Psoas muscle (tissue), 8 donors: ENCODE measurements at places on chromosomes 2 and 18. TPM values are rescaled to one million over a fixed set of nuclear protein-coding genes. Genes with fewer than 3 reads are reported as not detected.

DNA sequence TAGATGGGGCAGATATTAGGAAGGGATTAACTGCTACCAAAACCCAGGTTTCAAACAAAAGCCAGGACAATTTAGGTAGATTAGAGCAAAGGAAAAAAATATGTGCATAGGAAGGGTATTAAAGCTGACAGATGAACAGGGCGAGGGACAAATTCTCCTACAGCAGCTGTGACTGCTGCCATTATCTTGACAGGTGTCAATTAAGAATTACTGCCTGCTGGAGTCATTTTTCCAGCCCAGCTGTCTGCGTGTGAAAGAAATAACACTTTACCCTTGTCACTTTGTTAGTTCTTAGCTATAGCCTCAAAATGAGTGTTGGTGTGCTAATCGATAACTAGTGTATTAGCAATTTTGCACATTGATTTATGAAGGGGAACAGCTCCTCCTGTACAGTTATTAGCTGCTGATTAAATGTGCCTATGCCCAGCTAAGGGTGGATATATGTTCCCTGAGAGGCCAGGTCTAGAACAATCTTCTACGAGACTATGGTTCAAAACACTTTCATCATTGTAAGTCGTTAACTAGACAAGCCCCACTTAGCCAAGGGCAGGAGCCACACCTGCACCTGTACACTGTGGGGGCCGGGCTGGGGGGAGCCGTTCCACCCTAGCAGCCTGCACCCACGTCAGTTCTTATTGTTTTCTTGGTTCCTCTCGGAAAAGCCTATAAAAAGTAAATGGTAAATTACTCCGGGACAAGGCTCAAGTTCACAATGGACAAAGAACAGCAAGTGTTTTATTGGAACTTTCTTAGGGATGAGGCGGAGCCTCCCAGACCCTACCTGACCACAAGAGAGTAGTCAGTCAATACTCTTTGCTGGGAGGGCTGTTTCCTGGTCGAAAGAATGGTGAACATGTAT is 7.7 kb downstream of the TSHZ1 start:
- no peak for DNase-seq

DNA sequence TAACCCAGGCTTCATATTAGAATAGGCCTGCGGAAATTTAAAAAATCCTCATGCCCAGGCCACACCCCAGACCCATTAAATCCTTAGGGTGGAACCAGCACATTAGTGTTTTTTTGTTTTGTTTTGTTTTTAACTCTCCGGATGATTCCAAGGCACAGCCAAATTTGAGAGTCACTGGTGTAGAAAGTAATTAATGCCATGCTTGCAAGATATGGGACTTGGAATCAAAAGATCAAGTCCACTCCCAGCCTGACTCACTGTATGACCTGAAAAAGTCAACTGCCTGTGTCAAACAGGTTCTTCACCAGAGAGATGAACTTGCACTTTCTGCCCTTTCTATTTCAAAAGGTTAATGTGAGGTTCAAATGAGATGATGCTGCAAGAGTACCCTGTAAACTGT is 310.3 kb upstream of the LYPD1 start:
- no peak for DNase-seq

DNA sequence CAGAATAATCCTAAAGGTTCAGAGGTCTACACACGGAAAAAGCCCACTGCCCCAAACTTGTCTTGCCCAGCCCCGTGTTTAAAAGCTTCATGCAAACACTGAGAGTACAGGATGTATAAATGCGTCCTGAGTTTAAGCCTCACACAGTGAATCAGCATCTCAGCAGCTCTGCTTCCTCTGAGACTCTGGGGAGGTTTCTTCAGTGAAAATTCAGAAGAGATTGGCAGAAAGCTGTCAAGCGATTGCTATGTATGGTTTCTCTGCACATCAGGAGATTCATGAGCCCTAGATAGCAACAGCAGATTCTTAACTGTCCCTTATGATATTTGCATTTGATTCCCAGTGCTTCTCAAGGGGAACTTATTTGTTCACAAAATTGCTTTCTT is 27.1 kb downstream of the CRACDL start:
- DNase-seq, result no peak

DNA sequence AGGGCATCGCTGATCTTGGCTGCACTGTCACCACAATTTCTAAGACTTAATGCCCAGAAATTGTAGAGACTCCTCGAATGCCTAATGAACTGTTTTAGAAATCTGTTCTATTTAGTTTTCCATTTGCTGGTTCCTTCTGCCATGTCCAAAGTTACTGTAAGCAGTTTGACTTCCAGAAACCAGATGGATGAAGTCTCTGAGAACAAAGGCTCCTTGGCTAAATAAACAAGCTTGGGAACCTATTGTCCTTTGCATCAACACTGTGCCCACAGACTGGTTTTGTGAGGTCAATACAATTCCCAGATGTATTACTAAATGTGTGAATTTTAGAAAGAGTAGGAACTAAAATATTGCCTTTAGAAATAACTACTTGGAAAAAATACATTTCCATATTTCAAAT is 600.2 kb downstream of the NYAP2 start:
- DNase-seq, result no peak

DNA sequence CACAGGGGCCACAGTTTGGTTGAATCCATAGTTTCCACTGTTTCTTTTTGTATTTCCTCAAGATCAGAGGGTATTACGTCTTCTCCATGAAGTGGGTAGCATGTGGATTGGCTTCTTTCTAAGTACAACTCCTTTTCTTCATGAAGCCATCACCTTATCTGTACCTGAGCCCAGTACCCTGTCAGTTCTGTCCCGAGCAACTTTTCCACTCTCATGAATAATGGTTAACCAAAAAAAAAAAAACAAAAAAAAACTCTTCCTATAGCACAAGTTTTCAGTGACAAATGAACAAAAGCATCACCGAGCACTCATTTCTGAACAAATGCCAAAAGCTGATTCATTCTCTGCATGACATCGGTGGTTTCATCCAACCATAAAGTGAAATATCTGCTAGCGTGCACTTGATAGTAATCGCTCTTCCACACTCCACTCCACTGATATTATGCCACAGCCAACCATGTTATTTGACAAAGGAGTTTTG is 53.0 kb upstream of the CCDC150 start:
- no peak for DNase-seq

- DNase-seq, result no peak
These were observed 249.7 kb upstream of the PXDN start for GRCh38 chr2:1993711-1994682.

DNA sequence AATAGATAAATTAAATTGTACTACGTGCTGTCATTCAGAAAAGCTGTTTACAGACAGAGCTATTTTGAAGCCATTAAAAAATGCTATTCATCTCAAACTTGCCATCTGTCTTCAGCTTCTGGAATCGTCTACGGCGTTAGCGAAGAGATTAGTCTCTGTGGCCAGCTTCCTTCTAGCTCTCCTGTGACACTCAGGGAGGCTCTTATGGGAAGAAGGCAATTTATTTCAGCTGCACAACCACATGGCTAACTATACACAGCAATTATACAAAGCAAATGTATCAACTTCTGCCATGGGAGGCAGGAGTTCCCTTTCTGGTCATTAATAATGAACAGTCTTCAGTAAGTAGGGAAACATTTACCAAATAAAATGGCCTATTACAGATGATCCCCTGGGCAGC is 6.3 kb downstream of the CTAGE1 start:
- DNase-seq, result no peak

GRCh38 chr18:48557640-48558174 is 18.9 kb downstream of the CTIF start:
- DNase-seq, result no peak

- DNase-seq, result peak; percentile 26
These were observed 163.5 kb downstream of the RTP5 start for GRCh38 chr2:242032780-242033656.

- no peak for DNase-seq
These were observed 225.4 kb upstream of the SIX3 start for GRCh38 chr2:44716131-44716530.

GRCh38 chr2:174376967-174377366 is 18.6 kb upstream of the SCRN3 start:
- no peak for DNase-seq

DNA sequence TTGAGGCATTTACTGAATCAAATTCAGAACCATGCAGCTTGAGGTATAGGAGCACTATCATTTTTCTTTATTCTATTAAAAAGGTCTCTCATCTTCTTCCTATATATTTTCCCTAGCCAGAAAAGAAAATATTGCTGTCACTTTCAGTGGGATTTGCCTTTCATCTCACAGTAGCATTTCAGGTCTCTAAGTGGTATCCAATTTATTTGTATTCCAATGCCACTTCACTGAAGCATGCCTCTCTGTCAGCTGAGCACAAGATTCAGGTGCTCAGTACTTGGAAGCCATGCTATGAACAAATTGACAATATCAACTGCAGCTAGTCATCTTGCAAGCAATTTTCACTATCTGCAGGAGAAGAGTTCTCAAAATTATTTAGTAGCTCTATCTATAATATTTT is 457.2 kb upstream of the SLC39A10 start:
- DNase-seq, result no peak

DNA sequence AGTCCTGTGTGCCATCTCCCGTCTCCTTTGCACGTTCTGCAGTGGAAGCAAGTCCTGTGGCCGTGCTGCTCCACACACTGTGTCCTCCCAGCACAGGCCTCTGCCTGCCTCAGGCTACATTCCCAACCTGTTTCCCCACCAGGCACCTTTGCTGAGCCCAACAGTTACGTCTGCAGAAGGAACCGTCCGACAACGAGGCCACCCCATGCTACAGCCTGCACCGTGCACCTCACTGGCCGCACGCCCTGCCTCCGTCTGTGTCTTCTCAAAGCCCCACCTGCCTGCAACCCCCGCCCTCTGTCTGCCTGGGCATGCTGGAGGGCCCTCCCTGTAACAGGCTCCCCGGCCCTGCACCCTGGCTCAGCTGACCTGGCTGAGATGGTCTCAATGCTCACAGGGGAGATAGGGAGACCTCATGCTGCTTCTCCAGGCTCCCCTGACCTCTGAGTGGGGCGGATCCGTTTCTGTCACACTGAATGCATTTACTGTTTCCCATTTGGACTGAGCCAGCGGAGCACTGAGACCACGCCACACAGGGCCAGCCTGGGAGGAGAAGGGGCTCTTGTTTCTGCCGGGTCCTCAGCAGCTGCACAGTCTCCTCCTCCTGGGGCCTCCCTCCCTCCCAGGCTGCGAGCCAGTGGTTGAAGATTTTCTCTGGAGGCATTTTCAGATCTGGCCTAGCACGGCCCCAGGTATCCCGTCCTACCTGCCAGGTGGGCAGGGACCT is 109.1 kb upstream of the OTOS start:
- DNase-seq, result no peak

GRCh38 chr2:59957504-59957903 is 596.0 kb downstream of the BCL11A start:
- no peak for DNase-seq

DNA sequence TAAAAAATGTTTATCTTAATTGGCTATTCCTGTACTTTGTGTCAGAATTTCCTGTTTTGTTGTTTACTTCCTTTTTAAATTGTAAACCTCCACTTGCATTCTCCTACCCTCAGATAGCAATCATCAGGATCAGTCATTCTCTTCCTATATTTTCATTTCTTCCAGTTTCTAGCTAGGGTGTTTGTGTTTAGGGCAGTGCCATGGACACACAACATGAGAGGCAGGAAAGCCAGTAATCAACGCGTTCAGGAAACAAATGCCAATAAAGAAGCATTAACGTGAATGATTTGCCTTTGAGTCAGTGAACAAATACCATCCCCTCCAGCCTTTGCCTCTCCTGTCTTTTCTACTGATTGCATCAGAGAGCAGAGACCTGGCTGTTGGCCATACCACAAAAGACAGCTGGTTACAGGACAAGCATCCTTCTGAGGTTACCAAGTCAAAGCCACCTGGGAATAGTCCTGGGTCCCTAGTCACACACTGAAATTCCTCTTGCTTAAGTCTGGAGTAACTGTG is 56.7 kb upstream of the FHL2 start:
- peak; percentile 67 for DNase-seq

GRCh38 chr2:134736167-134736880 is 17.5 kb upstream of the TMEM163 start:
- DNase-seq, result no peak

GRCh38 chr2:218169757-218170546 is 3.2 kb upstream of the CXCR1 start:
- no peak for DNase-seq

- DNase-seq, result no peak
These were observed 47.4 kb upstream of the NXPH2 start for GRCh38 chr2:138827426-138828054.

- DNase-seq, result no peak
These were observed 65.4 kb downstream of the LYPD1 start for GRCh38 chr2:132604561-132604960.

DNA sequence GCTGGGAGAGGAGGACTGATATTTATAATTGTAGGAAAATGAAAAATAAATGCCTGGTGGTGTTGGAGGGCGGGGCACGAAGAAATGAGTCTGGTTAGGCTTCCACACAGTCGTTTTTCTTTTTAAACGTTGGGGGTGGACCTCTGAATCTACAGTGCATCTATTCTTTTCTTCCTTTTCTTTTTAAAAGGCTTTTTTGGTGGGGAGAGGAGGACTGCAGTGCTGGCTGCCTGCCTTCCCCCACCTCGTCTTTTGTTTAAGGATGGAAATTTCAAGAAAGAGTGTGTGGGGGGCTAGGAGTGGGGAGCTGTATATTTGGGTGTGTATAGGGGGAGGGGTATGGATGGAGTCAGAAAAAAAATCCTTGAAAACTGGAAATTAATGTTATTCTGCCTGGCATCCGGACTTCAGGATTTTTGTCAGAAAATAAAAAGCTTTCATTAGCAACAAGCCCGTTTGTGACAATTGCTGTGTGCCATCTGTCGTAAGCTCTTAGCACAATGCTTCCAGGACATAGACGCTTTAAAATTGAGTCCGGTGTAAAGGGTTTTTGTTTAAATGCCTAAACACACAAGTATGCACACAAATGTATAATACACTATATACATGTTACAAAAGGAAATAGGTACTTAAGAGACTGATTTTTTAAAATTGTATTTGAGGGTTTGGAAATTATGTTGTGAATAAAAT is 1.1 kb downstream of the MAP2 start:
- no peak for DNase-seq

GRCh38 chr18:28690836-28691495 is 514.0 kb upstream of the CDH2 start:
- no peak for DNase-seq

- no peak for DNase-seq
These were observed 32.0 kb upstream of the GALNT1 start for GRCh38 chr18:35549564-35549963.

GRCh38 chr2:101466426-101466825 is 8.5 kb downstream of the RFX8 start:
- DNase-seq, result no peak

GRCh38 chr2:172962082-172962481 is 113.6 kb upstream of the MAP3K20 start:
- DNase-seq, result no peak

GRCh38 chr2:98458667-98459380 is 14.2 kb downstream of the INPP4A start:
- no peak for DNase-seq

Gene FSIP2
- total RNA-seq, result not detected

Gene ABCG8
- not detected for total RNA-seq

Gene DNER
- 0.15 TPM for total RNA-seq

Gene ANKRD30B
- not detected for total RNA-seq

Gene GAL3ST2
- total RNA-seq, result not detected

Gene SLC4A5
- total RNA-seq, result 1.8 TPM

Gene NTSR2
- 0.22 TPM for total RNA-seq

Gene SLC9A4
- not detected for total RNA-seq

Gene ZBTB7C
- total RNA-seq, result 2.4 TPM

Gene SPDYA
- total RNA-seq, result 0.38 TPM
